NCI-H1436 treated with DMSO at 0.1 percent for 48 hours (cell line): ENCODE measurements at places on chromosomes 3 and 15.
A peak's percentile ranks its signal among the peaks of the same experiment; 100 is the strongest.

DNA sequence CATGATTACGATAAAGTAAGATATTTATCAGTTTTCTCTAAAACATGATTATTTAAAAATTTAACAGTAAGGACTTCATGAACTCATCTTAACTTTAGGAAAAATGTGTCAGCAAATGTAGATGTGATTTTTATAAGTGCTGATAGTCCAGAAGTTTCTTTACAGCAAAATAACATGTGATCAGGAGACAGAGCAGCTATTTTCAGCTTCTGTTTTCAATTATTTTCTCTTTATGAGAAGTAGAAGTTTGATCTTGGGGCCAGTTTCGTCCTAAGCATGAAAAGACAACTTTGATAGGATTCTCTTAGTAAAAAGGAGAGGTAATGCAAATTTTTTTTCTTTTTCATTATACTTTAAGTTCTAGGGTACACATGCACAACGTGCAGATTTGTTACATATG is 96.5 kb upstream of the TSPAN3 start:
- DNase-seq = no peak

DNA sequence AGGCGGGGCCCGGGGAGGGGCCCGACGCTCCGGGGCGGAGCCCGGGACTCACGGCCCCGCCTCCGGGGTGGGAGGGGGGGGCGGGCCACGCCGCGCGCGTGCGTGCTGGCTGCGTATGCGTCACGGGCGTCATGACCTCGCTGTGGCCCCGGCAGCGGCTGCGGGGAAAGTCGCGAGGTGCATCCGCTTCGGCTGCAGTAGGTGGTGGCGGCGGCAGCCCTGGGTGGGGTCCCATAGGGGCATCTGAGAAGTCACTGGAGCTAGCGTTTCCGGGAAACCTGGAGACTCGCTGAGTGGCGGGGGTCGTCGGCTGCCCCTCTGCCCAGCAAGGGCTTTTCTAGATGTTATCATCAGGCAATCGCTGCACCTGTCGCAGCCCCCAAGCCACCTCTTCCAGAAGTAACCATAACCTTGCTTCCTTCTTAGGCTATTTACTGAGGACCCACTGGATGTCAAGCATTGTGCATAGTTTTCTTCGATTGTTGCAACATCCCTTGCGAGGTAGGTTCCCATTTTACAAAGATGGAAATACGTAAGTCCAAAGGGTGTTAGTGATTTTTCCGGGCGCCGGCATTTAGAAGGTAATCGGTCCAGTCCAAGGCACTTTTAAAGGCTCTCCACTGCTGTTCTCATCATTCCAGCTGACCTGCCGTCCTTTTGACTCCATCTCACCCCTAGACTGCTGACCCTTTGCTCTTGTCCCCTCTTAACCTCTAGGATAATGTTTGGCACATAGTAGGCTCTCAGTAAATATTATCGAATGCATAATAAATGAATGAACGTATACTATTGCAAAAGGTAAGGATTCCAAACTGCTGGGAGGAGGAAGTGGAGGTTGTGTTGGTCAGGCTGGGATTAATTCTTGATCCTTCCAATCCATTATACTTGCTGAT is at the start of gene GDPGP1:
Gene GDPGP1, plus strand, starts transcription at position 114 of the 893 bp plus-strand sequence. CDS start 6,700 bp downstream, outside the sequence.
- DNase-seq = peak; percentile 35

DNA sequence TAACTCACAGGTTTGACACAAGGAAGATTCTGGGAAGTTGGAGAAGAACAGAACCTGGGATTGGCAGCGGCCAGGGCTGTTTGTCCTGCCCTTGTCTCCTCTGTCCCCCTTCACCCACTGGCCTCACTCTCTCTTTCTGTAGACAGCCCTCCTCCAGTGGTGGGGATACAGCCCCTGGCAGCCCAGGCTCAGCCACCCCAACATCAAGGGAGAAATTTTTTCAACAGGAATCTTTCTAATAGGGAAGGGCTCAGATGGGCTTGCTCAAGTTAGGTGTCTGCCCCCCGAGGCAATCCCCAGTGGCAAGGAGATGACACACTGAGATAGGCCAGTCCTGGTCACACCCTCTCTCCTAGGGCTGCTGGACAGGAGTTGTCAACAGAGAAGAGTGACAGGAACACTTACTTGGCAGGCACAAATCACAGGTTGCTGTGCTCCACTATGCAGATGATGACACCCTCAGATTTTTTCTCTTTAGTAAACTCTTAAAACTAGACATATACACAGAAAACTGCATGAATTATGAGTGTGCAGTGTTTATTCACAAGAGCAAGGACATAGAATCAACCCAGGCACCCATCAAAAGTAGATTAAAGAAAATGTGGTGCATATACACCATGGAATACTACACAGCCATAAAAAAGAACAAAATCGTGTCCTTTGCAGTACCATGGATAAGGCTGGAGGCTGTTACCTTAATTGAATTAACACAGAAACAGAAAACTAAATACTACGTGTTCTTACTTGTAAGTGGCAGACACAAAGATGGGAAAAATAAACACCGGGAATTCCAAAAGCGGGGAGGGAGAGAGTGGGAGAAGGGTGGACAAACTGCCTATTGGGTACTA is 36.3 kb downstream of the PLA2G4D start:
- no peak for DNase-seq

GRCh38 chr3:131350506-131350905 is 31.1 kb upstream of the NUDT16 start:
- no peak for DNase-seq

- DNase-seq = no peak
These were observed 363.4 kb upstream of the RARB start for GRCh38 chr3:25064681-25065080.

- DNase-seq = no peak
These were observed 2.1 kb downstream of the DZIP1L start for GRCh38 chr3:138113326-138113725.

DNA sequence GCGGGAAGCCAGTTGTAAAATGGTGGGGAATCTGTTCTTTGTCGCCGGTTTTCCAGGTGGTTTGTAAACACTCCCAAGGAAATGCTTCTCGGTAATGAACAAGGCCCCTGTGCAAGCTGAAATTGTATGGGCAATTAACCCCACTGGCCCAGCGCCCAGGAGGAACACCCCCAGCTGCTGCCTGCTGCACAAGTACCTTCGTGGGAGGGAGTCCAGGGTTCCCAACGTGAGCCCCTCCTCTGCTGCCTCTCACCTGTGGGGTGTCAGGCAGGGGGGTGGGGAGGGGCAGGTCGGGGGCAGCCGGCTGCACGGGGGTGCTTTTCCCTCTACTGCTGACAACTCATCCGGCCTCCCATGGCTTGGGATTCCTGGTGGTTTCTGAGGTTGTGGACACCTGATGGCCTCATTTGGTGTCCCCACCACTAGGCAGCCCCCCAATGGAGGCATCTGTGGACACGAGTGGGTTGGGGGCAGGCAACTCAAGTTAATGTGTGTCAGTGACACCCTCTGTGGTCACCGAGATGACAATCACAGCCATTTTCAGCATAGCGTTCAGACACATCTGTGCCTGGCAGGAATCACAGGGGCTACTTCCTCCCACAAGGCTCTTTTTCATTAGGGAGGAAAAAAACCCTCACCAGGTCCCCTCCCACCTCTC is 35.6 kb upstream of the PRR23E start:
- peak; percentile 56 for DNase-seq

DNA sequence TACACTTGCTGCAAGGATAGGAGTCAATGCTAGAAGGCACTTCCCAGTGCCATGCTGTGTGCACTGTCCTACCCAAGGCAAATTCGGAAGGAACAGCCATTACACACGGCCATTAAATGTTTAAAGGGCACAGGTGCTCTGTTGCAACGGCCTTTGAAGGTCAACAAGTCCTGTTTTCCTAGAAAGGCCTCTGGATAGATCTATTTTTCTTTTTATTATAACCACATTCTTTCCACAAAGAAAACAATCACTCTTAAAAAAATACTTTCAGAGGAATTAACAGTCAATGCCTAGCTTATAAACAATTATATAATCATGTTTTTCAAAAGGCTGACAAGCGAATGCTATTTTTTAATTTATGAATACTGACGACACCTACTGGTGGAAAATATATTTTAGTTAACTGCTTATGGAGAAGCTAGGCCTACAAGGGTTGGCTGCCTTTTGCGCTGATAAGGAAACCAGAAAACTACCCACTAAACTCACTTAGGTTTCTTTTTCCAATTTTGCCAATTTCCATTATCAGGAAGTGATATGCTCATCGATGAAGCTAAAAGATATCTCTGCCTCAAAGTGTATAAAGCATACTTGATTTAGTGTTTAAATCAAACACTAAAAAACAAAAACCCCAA is 2.4 kb downstream of the ARHGEF3 start:
- DNase-seq = no peak

DNA sequence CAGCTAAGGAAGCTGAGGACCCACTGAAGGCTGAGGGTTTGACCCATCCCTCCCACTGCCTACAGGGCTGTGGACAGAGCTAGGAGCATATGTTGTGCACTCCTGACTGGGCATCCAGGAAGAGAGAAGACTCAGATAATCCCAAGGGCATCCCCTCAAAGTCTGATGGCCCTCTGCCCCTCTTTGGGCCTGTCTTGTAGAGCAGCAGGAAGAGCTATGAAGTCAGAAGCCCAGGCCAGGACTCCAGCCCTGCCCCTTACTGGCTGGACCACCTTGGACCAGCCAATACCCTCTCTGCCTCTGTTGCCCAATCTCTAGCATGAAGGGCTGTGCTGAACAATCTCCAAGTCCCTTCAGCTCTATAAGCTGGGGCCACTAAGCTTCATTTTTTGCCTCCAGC is 210.8 kb downstream of the RPLP1 start:
- no peak for DNase-seq

DNA sequence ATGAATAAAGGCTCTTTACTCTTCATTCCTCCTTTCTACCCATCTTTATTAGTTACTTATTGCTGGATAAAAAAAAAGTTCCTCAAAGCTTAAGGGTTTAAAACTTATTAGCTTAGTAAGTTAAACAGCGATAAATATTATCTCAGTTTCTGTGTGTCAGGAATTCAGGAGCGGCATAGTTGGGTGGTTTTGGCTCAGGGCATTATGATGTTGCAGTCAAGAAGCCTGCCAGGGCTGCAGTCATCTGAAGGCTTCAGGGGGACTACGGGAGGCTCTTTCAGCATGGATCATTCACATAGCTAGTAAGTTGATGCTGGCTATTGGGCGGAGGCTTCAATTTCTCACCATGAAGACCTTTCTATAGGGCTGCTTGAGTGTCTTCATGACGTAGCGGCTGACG is 1.9 kb upstream of the DLG1 start:
- DNase-seq = no peak
